ENCODE measurements at places on chromosomes 5 and 9.

DNA sequence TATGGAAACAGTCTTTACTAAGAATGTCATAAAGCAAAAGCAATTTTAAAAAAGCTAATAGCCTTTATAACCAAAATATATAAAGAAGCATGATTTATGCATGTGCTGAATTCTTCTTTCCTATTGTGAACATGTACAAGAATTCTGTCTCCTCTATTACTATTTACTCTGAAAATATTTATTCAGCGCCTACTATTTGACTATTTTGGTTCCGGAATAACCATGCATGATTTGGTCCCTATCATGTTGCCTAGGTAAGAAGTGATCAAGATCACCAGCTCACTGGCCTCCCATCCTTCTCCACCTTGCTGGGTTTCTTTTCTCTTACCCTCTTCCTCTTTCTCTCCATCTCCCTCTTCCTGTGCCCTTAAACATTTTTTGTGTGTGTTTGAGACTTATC is 443.8 kb downstream of the SH3GL2 start:
- DNase-seq, result no peak

DNA sequence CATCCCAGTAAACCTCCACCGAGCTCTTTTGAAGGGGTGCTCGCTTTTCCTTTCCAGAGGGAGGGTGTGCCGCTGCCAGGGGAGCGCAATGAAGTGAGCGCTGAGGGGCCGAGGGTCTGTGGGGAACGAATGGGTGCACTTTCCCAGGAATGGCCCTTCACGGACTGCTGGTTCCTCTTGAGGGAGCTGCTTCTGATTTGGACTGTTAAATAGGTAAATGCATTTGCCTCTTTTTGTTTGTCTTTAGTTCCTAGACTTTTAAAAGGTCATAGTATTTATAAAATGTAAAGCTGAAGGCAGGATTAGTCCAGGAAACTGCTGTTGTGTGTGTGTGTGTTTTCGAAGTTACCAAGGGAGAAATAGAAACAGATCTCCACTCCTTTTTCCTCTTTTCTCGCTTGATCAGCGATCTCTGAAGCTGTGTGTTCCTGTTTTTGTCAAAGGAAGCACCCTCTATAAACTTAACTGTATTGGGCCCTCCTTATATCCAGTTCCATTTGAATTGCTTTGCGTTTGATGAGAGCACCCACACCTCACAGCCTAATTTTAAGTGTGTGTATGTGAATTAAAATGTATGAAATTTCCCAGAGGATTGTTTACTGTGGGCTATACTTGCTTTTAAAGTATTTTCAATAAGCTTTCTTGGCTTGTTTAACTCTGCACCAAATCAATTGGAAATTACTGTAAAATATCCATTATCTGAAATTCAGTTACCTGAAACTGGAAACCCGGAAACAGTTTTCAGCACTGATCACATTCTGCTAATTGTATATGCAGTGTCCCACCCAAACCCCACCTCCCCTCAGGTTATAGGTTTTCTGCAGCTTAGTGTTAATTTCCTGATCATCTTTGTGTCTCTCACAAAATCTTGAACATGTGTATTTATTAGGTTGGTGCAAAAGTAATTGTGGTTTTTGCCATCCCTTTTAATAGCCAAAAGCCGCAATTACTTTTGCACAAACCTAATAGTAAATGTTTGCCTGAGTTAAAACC is 966 bp downstream of the SNX2 start:
- DNase-seq, result no peak

- no peak for DNase-seq
Measured at GRCh38 chr9:115733318-115734110, 420.1 kb upstream of the PAPPA start.

DNA sequence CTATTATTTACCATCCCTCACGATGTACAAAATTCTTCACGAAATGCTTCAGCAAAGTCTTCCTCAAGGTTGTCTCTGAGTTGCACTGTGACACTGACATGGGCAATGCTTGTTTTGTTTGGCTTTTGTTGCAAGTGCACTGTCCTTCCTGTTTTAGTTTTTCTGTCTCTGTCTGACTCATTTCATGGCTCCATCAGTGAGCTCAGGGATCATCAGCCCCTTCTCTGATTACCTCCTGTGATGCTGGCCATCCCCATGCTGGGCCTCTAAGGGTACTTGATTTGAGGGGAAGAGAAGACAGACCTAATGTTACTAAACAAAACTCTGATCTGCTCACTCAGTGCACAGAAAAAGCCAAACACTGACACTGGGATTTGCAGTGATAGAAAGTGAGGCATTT is 37.6 kb upstream of the STX17 start:
- no peak for DNase-seq

DNA sequence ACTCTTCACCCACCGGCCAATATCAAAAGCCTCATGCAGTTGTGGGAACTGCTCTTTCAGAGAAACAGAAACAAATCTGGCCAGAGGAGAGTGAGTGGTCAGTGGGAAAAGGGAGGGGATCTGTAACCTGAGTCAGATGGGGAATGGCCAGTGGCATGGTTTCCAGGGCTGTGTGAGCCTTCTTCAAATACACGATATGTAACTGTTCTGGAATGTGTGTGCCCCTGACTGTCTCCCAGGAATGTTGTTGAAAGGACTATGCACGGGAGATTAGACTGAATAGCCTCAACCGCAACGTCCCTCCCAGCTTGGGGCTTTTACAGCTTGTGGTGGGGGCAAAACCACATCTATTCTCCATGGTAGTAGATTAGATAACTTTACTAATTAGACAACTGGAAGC is 60.8 kb downstream of the SH3TC2 start:
- DNase-seq, result no peak

GRCh38 chr5:72223371-72223770 is 96.7 kb downstream of the MRPS27 start:
- DNase-seq, result no peak

DNA sequence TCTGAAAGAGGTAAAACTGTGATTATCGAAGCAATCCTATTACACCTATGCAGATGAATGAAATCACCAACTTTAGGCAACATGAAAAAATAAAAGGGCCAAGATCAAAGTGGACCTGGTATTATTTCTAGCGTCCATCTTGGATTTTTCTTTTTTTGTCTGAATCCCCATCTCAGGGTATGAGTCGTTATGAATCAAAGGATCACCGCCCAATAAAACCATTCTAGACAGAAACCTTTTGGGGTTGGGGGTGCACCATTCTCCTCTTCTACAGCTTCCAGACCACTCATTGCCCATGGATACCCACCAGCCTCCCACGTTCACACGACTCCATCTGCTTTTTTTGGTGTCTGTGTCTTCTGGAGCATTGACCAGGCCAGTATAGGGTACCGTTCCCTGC is 33.4 kb downstream of the MAP1B start:
- no peak for DNase-seq
